Activated naive CD8-positive, alpha-beta T cell treated with anti-CD3 and anti-CD28 coated beads, Interleukin-2, amount 10 ng/mL, durations not matched to agents 7 days and 5 days (primary cell): ENCODE measurements at places on chromosomes 5 and 9. TPM values are rescaled to one million over a fixed set of nuclear protein-coding genes. Genes with fewer than 3 reads are reported as not detected.

PAEP gene
- not detected for total RNA-seq

ZFAND5 gene
- 83.7 TPM for total RNA-seq

RELL2 gene
- 31.6 TPM for total RNA-seq

SEMA5A gene
- total RNA-seq: 0.14 TPM

PAM gene
- total RNA-seq: 31.2 TPM
